Mesothelial cell of epicardium (in vitro differentiated cells): ENCODE measurements at places on chromosomes 12 and 14. TPM values are rescaled to one million over a fixed set of nuclear protein-coding genes. Genes with fewer than 3 reads are reported as not detected.

Gene GLT1D1
- total RNA-seq, result 1.3 to 1.6 TPM (median 1.5 TPM) in 3 replicates

Gene PTHLH
- 5.6 to 6.9 TPM (median 6.5 TPM) in 3 replicates for total RNA-seq

Gene PYGL
- total RNA-seq, result 19.9 to 21.6 TPM (median 20.8 TPM) in 3 replicates

Gene RTL1
- 8.8 to 9.4 TPM (median 9.3 TPM) in 3 replicates for total RNA-seq

Gene KRT83
- total RNA-seq, result not detected in 3 replicates

Gene FITM1
- total RNA-seq, result 0.75 to 1.5 TPM (median 1.0 TPM) in 3 replicates

Gene KLHL33
- 0.11 to 0.16 TPM (median 0.13 TPM) in 3 replicates for total RNA-seq
